DMS79 treated with DMSO at 0.1 percent for 48 hours (cell line): ENCODE measurements at places on chromosomes 6 and 20.

- no peak for DNase-seq
Measured at GRCh38 chr6:15682965-15683822, 20.4 kb upstream of the DTNBP1 start.

DNA sequence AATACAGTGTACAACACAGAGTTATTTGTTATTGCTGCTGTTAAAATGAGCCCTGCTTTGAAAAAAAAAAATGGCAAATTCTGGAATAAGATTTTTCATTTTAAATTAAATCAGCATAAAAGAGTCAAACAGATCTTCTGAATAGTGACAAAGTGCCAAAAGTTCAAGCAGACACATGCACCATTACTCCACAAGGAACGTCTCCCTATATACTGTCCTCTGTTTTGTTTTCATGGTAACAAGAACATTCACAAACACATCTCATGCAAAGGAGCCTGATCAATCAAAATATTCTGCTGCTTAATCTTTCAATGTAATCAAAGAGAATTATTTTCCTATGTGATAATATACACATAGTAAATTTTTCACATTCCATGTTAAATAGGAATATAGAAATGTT lies 2.7 kb downstream of the HIVEP2 start:
- no peak for DNase-seq

DNA sequence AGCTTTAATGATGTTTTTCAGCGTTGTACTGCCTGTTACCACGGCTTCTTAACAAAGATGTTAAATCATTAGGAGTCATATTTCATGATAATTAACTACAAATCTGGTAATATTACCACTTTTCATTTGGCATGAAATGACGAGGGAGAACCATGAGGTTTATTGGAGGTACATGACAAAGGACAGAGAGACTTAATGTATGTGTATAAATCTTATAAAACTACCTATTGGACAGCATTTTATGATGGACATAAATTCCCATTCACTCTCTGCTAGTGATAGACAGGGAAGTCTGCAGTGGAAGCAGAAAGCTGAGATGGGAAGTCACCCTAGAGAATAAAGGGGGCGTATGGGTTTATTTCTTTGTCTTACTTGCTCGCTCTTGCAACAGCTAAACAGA lies 949.9 kb upstream of the FLRT3 start:
- DNase-seq: no peak

DNA sequence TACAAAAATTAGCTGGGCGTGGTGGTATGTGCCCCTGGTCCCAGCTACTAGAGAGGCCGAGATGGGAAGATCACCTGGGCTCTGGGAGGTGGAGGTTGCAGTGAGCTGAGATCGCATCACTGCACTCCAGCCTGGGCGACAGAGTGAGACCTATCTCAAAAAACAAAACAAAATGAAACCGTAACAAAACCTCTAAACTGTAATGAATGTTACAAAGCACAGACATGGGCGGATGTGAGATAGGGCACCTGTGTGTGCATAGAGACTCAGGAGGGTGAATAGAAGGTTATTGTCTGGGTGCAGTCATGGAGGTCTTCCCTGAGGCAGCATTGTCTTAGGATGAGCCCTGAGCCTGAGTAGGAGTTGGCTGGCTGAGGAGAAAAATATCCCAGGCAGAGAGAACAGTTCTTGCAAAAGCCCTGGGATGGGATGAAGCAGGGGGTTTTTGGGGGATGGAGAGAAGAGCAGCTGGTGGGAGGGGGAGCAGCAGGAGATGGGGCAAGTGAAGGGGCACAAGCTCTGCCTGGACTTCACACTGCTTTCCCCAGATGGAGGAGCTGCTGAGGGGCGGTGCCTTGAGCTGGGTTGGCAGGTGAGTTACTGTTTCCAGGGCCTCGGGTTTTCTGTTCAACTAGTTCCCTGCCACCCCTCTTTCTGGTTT lies 5.2 kb downstream of the BCAS4 start:
- no peak for DNase-seq

DNA sequence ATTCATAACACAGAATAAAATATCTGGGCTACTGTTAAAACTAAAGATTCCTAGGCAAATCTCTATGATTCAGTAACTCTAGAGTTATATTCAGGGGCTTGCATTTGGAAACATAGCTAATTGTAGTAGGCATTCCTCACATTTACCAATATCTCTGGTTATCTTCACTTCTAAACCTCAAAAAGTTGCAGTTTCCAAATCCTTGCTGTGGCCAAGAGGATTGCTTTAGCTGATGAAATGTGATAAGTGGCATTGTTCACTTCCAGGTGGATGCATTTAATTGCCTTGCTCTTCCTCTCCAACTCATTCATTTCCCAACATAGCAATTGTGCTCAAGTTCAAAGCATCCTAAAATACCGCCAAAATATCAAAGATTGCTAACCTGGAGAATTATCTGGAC lies 246.6 kb downstream of the GRIK2 start:
- DNase-seq: no peak

DNA sequence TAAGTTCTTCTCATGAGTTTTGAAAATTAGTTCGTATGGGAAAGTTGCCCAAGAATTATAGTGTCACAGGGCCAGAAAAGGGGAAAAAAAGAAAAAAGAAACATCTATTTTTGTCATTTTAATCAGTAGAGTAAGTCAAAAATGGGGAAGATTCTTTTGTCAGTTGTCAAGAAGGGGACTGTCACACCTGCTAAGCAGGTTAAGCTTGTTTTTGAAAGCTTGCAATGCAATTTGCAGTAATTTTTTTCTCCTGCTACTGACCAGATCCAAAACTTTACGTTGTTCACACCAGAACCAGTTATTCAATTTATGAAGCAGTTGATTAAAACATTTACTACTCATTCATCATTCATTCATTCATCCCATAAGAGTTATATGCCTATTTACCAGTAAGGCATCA lies 171.4 kb downstream of the SOX4 start:
- DNase-seq: no peak

DNA sequence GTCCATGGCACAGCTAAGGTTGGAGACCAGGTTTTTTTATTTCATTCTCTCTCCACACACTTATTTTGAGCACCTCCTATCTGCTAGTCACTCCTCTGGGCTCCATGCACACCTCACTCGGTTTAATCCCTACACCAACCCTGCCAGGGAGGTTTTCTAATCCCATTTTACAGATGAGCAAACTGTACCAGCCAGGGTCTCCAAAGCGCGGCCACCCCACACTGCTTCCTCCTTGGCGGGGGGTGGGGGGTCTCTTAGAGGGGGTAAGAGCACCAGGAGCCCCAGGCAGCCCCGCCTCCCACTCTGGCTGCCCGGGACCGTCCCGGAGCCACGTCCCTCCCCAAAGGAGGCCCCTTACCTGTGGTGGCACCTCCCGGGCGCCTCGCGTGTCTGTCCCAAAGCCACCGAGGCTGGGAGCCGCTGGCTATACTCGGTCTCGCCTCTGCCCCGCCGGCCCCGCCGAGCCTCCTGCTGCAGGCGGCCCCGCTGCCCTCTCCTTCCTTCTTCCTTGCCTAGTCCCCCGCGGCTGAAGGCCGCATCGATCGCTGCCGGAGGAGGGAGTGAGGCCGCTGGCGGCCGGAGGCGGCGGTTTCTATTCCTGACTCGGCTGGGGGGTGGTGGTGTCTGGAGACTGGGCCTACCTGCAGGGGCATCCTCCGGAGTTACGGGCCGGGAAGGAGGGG lies at the start of gene KCNS1:
Gene KCNS1, minus strand, starts transcription at position 565 of the 683 bp plus-strand sequence. CDS start 1,891 bp downstream, outside the sequence.
- DNase-seq: no peak

- DNase-seq: no peak
Measured at GRCh38 chr6:111683749-111684267, 78.1 kb upstream of the TRAF3IP2 start.

GRCh38 chr6:88124925-88125557 lies 41.1 kb downstream of the CNR1 start:
- DNase-seq: no peak

- DNase-seq: no peak
Measured at GRCh38 chr6:33407132-33407718, 3.6 kb upstream of the PHF1 start.

DNA sequence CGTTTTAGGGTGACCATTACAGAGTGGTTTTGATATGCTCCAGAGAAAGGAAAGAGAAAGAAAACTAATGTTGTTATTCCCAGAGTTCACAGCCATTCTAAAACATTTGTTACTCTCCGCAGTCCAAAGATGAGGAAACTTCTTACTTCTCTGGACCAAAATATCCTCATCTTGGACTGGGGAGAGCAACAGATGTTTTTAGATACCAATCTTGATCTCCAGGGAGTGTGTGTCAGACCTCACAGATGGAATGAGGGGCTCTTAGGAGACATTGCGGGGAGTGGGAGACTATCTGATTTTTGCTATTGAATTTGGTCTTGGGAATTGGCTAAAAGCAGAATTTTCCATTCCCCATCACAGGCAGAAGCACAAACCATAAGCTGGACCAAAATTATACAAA lies 110.8 kb downstream of the TNFAIP3 start:
- DNase-seq: no peak

- no peak for DNase-seq
Measured at GRCh38 chr6:50995036-50995435, 176.4 kb downstream of the TFAP2B start.

GRCh38 chr6:137423451-137424168 lies 70.6 kb downstream of the OLIG3 start:
- DNase-seq: no peak

GRCh38 chr6:54044059-54044458 lies 67.2 kb upstream of the MLIP start:
- DNase-seq: no peak

GRCh38 chr20:19835533-19836222 lies 77.6 kb downstream of the RIN2 start:
- no peak for DNase-seq

DNA sequence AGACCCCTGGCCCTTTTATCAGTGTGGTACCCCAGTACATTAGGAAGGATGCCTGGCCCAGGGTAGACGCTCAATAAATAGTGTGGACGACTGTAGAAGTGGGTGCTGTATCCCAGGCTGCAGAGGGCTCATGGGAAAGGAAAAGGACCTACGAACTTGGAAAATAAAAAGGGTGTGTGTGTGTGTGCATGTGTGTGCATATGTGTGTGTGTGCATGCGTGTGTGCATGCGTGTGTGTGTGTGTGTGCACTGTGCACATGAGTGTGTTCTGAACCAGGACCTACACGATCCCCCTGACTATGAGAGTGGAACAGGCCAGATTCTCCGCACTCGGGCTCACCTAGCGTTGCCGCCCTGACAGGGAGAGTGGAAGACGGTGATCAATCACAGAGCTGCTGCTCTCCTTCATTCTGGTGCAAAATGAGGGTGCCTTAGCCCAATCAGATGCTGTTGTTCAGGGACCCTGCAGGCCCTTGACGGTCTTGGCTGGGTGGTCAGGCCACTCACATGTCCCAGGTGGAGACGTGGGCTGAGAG lies 3.5 kb upstream of the UNC93A start:
- no peak for DNase-seq

DNA sequence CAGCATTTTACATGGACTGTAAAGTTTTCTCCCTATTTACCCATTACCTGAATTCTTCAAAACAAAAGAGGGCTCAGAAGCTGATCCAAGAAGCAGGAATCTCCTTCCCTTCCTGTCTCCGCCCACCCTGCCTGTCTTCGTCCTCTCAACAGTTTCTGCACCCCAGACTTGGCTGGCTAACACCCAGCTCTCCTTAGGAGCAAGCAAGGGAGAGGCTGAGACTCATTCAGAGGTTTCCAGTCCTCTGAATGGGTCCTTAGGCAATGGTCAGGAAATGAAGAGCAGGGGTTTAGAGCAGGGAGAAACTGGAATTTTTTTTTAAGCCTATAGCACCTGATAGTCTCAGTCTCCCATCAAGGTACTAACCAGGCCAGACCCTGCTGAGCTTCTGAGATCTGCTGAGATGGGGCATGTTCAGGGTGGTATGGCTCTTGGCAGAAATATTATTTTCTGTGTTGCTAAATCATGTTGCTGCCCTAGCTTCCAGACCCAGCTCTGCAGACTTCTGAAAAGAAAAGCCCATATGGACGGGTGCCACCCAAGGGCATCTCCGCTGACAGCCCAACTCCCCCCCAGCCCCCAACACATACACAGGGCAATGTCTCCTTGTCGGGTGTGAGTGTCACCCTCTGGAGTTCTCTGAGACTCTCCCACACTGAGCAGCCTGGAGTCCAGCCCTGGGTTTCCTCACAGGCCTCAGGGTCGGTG lies 74.6 kb upstream of the CD93 start:
- no peak for DNase-seq

DNA sequence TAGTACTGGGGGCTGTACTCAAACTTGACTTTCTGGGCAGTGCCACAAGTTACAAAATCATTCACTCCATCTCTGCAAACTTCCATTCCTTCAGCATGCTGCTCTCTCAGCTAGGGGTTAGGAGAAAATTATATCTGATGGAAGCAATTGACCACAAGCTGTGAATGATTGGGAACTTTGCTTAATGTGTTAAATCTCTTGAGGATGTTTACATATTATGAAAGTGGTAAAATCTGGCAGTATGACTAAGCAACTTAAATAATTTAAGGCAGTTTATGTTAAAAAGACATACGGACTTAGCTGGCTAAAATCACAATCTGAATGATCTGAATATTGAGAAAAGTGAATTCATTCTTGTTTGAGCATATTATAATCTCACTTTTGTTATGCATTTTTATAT lies 415.0 kb downstream of the PHF3 start:
- DNase-seq: no peak

DNA sequence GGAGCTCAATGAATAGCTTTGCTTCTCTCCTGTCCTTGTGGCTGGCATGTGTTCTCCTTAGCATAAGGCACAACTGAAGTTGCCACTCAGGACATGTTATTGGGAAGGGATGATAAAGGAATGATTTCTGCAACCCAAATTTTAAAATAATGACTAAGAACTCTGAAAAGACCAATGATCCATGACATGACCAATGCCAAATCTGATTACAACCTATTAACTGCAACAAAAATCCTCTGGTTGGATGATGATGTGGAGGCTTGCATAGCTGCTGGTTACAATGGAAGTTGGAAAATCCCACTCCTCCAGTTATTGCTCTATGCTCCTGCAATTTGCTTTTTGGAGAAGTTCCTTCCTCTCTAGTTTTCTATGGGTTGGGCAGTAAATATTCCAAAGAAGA lies 63.4 kb upstream of the FBXL4 start:
- DNase-seq: no peak

DNA sequence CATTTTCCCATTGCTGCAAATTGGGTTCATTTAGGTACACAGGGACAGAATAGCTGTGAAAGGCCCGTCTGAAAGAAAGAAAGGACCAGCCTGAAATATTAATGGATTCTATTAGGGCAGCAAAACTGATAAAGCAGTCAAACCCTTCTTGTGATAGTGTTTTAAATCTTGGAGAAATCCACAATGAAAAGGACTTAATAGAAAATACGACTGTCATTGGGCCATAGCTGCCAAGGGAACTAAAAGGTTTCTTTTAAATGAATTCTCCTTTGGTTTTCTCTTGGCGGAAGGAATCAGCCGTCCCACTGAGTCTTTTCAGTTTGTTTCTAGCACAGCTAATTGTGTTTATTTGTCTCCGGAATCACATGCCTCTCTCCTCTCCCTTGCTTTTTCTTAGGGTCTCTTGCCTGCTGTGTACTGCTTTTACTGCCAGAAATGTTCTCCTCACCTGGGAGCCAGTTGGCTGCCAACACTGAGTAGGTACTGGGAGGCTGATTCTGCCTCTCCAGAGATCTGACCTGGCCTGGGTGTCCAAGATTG lies 11.3 kb downstream of the PAQR8 start:
- no peak for DNase-seq
